Dorsolateral prefrontal cortex (tissue), 122 donors: ENCODE measurements at places on chromosomes 12 and 14. TPM values are rescaled to one million over a fixed set of nuclear protein-coding genes. Genes with fewer than 3 reads are reported as not detected.

FAM234B gene
- 76.6 TPM for total RNA-seq

IFNG gene
- not detected for total RNA-seq

MANSC1 gene
- total RNA-seq, result 16.6 TPM

GON7 gene
- total RNA-seq, result 5.3 TPM

PLBD1 gene
- total RNA-seq, result 2.0 TPM

SETD3 gene
- 88.8 TPM for total RNA-seq

SLC41A2 gene
- total RNA-seq, result 56.9 TPM

TSPAN9 gene
- total RNA-seq, result 21.8 TPM

DIO2 gene
- 13.7 TPM for total RNA-seq

PXN gene
- total RNA-seq, result 45.5 TPM

CLEC4E gene
- 11.7 TPM for total RNA-seq

C14orf119 gene
- 21.3 TPM for total RNA-seq
